Left renal pelvis (tissue), 4 donors: ENCODE measurements at places on chromosomes 5 and 9.

- DNase-seq = no peak
These were observed 110.0 kb upstream of the PRR16 start for GRCh38 chr5:120354126-120354525.

DNA sequence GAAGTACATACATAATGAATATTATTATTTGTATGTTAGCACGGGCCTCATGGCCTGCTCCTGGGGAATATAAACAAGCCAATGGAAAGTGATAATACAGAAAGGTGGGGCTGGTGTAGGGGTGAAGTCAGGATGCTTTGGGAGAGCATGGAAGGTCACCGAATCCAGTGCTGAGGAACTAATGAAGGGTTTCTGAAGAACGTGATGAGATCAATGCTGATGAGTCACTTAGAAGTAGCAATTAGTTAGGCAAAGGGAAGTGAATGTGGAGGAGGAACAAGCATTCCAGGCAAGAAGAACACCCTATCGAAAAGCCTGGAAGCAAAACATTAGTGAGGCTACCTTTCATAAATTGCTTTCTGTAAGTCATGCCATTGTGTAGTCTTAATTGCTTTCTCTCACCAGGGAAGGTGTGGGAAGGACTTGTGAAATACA lies 2.1 kb downstream of the ANXA1 start:
- no peak for DNase-seq

GRCh38 chr5:57211039-57211438 lies 37.2 kb downstream of the GPBP1 start:
- no peak for DNase-seq

DNA sequence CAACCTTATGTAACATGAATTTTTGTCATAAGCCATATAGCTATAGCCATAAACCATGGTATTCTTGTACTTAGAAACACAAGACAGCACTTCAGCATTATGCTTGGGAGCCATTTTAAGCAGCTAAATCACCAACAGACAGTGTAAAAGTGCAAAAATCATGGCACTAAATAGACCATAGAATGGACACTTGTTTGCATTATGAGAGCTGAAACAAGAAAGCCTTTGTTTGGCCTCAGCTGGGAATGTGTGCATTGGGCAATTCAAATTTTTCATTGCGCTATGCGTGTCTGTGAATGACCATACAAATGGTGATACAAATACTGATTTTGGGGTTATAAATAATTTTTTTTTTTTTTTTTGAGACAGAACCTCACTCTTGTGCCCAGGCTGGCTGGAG lies 23.7 kb downstream of the KDM4C start:
- no peak for DNase-seq

GRCh38 chr5:83450967-83451248 lies 20.6 kb upstream of the VCAN start:
- DNase-seq = no peak

DNA sequence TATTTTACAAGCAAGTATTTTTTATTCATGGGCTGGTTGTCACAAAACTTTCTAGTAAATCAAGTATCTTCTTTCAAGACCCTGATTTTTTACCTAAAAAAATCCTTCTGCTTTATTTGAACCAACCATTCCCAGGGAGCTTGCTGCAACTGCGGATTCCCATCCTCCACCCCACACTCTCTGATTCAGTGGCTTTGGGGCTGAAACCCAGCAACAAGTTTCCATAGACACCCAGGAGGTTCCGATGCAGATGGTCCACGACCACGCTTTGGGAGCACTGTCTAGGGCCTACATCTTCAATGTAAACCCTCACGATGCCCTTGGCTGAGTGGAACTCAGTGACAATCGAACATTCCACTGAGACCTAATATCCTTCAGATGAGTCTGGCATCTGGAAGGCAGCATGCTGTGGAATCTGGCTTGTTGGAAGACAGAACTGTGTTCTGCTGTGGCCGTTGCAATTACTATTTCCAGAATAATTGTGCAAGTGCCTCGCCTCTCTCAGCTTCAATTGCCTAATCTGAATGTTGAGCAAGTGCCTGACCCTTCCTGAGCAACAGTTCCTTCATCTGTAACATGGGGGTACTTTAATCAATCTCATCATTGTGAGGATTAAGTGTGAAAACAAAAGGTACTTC lies 105.1 kb downstream of the INSYN2B start:
- DNase-seq = no peak

DNA sequence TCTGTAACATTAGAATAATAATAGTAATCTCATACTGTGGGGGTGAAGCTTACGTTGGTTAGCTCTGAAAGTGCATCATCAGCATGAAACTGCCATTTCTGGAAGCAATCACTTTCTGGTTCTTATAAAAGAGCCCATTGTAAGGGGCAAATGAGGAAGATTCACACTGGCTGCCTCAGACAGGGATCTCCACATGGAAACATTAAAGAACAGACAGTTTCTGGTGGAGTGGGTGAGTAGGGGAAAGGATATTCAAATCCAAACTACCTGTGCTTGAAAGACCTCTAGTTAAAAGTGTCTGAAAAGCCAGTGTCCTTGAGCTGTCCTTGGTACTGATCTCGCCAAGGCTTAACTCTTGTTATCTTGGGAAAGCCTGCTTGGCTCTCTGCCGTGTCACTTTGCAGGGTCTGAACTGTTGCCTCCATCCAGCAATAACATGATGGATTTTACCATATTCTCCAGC lies 19.1 kb upstream of the SLC31A2 start:
- peak; percentile 32 for DNase-seq

DNA sequence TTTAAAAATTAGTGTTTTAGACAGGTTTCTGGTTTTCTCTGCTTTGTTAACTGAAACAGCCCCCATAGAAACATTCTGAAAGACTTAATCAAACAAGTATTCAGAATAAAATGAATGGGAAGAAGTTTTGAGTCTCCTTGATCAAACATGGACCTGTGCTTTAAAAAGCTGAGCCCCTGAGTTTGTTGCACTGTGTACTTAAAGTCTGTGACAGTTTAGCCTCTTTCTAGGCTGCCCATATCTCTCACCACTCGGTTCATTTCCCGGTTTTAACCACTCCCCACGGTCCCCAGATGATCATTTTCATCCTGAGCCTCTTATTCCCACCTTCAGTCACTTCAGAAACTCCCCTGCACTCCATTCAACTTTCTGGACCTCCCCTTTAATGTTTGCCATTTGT lies 215.9 kb upstream of the DMRT1 start:
- DNase-seq = no peak

GRCh38 chr9:92727716-92728700 lies 36.6 kb downstream of the BICD2 start:
- DNase-seq = no peak

GRCh38 chr9:110997847-110998246 lies 40.4 kb downstream of the LPAR1 start:
- DNase-seq = no peak

DNA sequence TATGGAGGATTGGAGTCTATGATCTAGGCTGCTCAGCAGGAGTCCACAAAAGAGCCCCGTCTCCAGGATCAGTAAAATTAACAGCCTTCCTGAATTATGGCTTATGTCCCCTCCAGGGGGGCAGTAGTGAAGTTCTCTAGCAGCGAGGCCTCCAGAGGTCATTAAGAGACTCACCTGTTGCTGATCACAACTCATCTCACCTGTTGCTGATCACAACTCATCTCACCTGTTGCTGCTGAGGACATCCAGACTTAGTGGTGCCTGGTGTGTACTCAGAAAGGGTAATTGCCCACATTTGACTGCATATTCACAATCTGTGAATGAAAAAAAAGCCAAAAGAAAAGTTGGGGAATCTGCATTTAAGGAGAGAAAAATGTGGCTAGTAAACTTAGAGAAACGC lies 129.5 kb downstream of the SMARCA2 start:
- no peak for DNase-seq

GRCh38 chr9:121372239-121373010 lies 2.4 kb upstream of the STOM start:
- DNase-seq = no peak

DNA sequence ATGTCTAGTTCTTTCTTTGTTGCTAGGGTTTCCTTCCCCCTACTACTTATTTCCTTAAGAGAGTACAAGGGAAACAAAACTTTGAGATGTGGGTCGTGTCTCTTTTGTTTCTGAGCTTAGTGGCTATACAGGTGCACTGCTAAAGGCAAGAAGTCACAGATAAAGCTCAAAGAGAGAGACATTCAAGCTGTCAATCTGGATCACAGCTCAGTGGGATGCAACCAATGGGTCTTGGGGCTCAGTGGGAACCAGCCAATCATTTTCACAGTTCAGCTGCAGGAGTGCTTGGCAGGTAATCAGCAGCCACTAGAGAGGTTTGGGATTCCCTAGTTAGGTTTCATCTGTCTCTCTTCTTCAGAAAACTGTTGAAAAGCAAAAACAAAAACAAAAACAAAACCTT lies 135.4 kb upstream of the SGCD start:
- no peak for DNase-seq

GRCh38 chr5:81779125-81779915 lies 28.4 kb upstream of the SSBP2 start:
- no peak for DNase-seq

DNA sequence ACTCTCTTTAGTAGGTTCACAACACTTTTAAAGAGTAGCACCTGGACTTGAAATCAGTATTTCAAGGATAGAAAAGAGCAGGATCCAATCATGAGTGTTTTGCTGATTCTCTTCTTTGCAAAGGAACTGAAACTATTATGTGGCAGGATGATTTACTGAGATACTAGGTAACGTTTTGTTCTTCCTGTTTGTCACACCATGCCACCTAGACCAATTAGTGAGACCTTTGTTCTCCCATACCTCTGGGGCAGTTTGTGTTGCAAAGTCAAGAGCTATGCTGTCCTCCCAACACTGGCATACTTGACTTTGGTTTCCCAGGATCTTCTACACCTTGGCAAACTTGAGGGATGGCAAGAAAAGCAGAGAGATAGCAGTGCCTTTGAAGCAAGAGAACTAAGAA lies 43.4 kb downstream of the PPP1R2B start:
- DNase-seq = no peak

DNA sequence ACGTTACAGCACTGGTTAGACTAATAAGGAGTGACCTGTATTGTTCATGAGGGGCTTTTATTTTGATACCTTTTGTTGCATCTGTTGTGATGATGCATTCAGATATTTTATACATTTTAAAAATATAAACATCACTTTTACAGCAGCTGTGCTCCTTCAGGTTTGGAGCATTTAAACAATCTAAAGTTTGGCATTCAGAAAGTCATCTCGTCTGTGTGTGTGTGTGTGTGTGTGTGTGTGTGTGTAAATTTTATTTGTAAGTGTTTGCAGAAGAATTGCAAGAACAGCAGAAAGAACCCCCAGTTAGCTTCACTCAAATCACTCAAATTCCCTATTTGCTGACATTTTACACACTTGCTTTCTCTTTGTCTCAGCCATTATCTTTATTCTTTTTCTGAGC lies 87.4 kb downstream of the ERCC6L2 start:
- peak; percentile 26 for DNase-seq

DNA sequence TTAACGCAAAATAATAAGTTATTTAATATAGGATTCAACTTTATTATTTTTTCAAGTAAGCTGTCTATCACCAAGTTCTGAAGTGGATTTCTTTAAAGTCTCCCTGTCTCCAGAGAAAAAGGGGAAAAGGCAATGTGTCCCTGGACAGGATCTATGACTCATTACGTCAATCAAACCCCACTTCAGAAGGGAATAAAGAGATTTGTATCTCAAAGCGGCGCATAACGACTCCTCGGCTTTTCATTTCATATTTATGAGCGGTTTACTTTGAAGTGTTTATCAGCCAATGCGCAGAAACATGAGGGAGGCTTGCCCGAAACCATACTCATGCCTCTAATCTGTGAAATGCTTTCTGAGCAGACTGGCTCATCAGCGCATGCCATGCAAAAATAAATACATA lies 938.6 kb upstream of the WWC1 start:
- DNase-seq = no peak

GRCh38 chr5:141879941-141880738 lies 1.9 kb upstream of the PCDH1 start:
- DNase-seq = no peak

GRCh38 chr5:179123491-179124272 lies 63.5 kb downstream of the ZNF354C start:
- no peak for DNase-seq

DNA sequence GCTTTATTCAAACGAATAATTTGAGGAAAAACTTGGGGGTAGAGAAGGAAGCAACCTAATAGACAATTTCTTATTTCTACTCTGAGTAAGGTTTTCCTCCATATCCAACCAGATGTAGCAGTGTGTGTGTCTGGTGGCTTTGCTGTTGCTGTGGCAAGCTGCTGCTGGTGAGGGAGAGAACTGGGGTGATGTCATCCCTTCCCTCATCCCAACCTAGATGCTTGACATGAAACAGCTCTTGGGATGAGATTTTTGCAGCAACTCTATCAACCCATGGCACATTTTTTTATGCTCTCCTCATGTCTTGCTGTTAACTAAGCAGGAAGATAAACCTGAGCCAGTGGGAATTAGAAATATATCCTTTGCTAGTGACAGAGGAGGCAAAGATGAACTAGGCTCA lies 135.8 kb downstream of the PCSK1 start:
- DNase-seq = no peak

DNA sequence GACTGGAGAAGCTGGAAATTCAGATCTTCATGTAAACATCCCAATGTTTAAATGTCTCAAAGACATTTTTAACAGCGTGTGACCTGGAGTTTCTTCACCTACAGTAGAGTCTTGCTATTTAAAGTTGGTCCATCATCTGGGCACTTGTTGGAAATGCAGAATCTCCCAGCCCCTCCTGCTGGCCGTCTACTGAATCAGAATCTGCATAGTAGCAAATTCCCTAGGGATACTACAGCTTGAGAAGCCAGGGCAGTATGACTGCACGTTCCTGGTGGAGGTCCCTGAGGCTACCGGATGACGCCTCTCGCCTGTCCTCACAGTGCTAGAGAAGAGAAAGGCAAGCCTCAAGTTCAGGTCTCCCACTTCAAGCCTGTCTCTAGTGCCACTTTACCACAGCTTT lies 15.7 kb downstream of the SAP30L start:
- no peak for DNase-seq

GRCh38 chr9:101512116-101512515 lies 21.5 kb upstream of the RNF20 start:
- no peak for DNase-seq

- DNase-seq = no peak
These were observed 27.1 kb downstream of the GSN start for GRCh38 chr9:121294866-121295661.

- no peak for DNase-seq
These were observed 396.2 kb downstream of the EFNA5 start for GRCh38 chr5:107274571-107274970.

GRCh38 chr5:60410427-60410826 lies 289.5 kb downstream of the DEPDC1B start:
- DNase-seq = no peak

- DNase-seq = no peak
These were observed 98.0 kb downstream of the SLIT3 start for GRCh38 chr5:169202969-169203368.

DNA sequence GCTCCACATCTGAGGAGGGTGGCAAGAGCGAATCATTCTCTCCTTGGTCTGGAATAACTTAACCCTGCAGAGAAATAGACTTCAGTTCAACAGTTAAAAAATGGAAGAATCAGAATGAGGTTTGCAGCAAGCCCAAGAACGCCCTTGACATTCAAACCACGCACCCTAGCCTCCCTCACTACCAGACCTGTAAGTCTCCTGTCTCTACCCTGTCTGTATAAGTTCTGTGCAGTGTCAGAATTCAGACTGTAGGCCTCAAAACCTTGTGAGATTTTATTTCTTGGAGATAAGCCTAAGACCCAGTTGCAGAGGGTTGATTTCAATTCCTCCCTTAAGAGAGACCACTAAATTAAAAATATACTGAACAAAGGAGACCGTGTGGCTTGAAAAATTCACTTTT lies 35.8 kb upstream of the PLPP1 start:
- no peak for DNase-seq
